ENCODE measurements at places on chromosomes 7 and 10. TPM values are rescaled to one million over a fixed set of nuclear protein-coding genes. Genes with fewer than 3 reads are reported as not detected.

DNA sequence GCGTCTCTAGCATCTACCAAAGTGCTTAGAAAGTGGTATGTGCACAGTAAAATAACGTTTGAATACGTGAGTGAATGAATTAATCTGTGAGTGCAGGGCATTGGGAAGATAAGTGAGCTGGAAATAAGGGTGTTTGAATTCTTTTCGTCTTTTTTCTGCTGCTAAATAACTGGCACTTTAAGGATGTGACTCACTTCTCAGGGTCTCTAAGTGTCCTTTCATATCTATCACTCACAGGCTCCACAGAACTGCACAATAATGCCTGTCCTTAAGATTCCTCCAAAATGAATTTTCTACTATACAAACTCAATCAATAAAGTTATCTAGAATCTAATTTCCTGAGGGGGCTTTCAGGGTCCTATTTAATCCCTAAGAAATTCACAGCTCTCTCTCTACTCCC, 3.2 kb upstream of the DGKB start:
- no peak for DNase-seq

DNA sequence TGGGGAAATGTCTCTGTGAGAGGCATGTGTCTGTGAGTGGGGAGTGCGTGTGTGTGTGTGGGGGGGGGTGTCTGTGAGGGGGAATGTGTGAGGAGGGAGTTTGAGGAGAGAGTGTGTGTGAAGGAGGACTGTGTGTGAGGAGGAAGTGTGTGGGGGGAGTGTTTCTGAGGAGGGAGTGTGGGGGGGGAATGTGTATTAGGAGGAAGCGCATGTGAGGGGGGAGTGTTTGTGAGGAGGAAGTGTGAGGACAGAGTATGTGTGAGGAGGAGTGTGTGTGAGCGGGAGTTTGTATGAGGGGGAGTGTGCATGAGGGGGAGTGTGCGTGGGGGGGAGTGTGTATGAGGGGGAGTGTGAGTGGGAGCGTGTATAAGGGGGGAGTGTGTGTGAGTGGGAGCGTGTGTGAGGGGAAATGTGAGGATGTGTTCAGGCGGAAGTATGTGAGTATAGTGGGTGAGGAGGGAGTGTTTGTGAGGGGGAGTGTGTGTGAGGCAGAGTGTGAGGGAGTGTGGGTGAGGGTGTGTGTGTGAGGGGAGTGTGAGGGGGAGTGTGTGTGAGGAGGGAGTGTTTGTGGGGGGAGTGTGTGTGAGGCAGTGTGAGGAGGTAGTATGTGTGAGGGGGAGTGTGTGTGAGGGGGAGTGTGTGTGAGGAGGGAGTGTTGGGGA, 21.8 kb upstream of the PTPRN2 start:
- no peak for DNase-seq

GRCh38 chr7:25308246-25308645, 80.0 kb upstream of the NPVF start:
- no peak for DNase-seq

DNA sequence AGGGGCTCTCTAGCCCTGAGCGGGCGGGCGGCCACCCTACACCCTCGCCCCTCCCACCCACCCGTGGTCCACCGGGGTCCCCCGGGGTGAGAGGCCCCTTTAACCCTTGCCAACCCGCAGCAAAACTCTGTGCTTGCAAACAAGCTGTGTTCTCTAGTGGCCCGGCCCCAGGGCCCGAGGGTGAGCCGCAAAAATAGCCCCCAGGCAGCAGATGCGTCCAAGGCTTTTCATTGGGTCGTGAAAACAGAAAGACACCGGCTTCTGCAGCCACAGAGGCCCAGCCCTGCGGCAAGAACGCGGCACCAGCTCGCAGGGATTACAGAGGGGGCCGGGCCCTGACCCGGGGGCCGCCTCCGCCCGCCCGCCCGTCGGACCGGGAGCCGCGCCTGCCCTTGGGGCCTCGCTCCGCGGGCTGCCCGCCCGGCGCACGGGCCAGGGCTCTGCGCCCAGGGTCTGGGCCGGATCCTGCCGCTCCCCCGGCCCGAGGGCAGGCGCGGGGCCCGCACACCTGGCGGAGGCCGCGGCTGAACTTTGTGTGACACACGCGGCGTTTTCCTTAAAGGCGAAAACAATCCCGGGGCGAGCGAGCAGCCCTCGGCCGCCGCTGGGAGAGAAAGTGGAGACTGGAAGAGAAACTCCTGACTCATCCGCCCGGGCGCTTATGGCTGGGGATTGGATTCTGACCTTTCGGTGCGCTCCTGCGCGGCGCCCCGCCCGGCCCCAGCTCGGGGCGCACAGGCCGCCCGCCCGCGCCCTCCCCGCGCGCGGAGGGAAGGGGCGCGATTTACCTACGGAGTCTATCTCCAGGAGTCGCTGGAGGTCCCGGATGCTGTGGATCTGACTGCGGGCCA, 2.8 kb downstream of the PDGFA start:
- no peak for DNase-seq

HOXA5 gene
- total RNA-seq: 12.5 TPM

FAM25G gene
- not detected for total RNA-seq

REPIN1 gene
- total RNA-seq: 25.2 TPM
